ENCODE measurements at places on chromosomes 1 and 21. TPM values are rescaled to one million over a fixed set of nuclear protein-coding genes. Genes with fewer than 3 reads are reported as not detected.

GRCh38 chr1:101435831-101436511 lies 199.2 kb downstream of the S1PR1 start:
- H3K36me3 ChIP-seq: no peaks in the 10 kb centered on the region
- no peaks in the 10 kb centered on the region for H3K27me3 ChIP-seq
- H3K4me3 ChIP-seq: no peak overlapping the region
- H3K27ac ChIP-seq: no peak overlapping the region
- no peaks in the 10 kb centered on the region for H3K4me1 ChIP-seq

- H3K27me3 ChIP-seq: no peaks in the 10 kb centered on the region
- H3K27ac ChIP-seq: no peak overlapping the region
- no peak overlapping the region for H3K4me3 ChIP-seq
- H3K4me1 ChIP-seq: no peaks in the 10 kb centered on the region
Measured at GRCh38 chr1:117642963-117643362, 37.1 kb downstream of the TENT5C start.

DNA sequence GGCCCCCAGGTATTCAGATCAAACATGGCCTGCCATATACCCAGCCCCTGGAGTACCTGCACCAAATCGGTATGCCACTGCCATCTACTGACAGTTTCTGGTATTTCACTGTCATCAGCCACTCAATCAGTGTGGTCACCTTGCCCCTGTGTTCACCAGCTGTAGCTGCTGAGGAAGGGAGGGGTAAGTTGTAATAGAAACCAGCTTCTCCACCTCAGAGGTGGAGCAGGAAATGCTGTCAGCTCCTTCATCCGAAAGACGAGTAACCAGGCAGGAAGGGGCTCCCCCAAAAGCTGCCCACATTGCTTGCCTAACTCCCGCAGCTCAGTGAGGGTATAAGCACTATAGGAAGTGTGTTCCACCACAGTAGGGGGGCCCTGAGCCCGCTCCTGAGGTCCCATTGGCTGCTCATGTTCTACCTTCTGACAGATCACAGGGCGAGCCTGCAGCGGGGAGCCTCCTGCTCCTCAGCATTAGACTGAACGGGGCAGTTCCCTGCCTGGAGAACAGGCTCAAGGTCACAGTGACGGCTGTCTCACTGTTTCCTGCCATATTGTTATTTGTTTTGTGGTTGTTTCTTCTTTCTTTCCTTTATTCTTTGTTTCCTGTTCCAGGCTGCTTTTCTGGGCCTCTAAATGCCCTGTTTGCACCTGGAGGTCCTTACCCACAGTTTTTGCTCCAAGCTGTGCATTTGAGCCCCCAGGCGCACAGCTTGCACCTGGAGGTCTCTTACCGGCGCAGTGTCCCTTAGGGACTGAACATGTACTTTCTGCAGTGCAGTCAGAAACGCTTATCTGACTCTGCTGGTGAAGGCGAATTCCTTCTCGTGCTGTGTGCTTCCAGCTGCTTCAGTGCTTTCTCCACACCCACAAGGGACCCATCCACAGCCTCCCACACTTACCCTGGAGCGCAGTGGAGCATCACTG lies 1638.3 kb downstream of the MRPL39 start:
- no peak overlapping the region for H3K4me3 ChIP-seq
- H3K4me1 ChIP-seq: no peaks in the 10 kb centered on the region
- no peaks in the 10 kb centered on the region for H3K36me3 ChIP-seq
- no peaks in the 10 kb centered on the region for H3K27me3 ChIP-seq
- peak; percentile 82 for DNase-seq

Gene JAM2
- total RNA-seq: 12.0 TPM

DNA sequence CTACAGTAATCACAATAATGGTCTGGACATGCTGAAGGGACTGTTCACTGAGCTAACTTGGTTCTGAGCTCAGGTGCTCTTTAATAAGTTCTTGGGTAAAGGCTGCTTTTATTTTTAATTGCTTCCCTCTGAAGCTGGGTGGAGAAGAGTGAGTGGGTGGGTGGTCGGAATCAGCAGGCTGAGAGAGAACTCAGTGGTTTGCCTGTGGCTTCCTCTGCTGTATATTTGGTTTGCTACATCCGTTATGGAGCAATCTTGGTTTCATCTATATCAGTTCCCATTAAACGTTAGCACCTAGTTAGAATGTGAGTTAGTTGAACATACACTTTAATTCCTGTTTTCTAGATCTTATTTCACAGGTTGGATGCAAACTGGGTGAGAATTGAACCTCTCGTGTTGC lies 23.3 kb downstream of the CNIH4 start:
- peaks cover 24% of the 10 kb centered on the region for H3K36me3 ChIP-seq
- H3K27me3 ChIP-seq: no peaks in the 10 kb centered on the region

Gene DFFB
- 8.2 TPM for total RNA-seq

Gene CDKN2C
- total RNA-seq: 12.5 TPM

Gene ZNF648
- total RNA-seq: not detected

DNA sequence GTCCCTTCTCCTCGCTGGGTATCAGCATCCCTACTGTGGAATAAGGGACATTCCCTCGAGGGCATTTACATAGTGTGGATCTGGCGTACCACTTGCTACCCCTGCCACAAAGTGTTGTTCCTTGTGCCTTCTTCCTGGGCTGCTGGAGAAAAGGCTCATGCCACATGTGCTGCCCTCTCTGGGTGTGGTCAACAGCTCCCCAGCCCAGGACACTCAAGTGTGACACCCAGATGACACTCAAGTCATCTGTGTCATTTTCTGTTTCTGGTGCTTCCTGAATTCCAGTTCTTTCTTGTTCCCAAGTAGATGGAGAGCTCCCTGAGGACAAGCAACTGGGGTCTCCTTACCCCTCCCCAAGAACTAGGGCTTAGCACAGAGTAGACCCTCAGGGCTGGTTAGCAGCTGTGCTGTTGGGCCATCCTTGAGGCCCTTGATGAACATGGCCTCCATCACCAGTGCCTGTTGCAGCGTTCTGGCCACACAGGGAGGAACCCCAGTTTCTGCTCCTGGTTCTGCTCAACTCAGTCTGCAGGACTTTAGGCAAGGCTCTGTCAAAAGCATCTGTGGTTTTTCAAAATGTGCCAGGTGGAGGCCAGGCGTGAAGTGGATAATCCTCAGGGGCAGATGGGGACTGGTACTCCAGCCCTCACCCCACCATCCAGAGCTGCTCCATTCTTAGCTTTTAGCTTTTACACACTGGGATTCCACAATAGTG lies 49.0 kb upstream of the CLIC4 start:
- peak overlapping the region; percentile 44 for H3K27ac ChIP-seq
- DNase-seq: no peak
- no peak overlapping the region for H3K4me3 ChIP-seq
- no peaks in the 10 kb centered on the region for H3K36me3 ChIP-seq

GRCh38 chr1:145983960-145984830 lies 12.2 kb downstream of the TXNIP start:
- DNase-seq: no peak
- peaks cover 39% of the 10 kb centered on the region for H3K4me1 ChIP-seq
- H3K36me3 ChIP-seq: no peaks in the 10 kb centered on the region
- no peaks in the 10 kb centered on the region for H3K27me3 ChIP-seq

DNA sequence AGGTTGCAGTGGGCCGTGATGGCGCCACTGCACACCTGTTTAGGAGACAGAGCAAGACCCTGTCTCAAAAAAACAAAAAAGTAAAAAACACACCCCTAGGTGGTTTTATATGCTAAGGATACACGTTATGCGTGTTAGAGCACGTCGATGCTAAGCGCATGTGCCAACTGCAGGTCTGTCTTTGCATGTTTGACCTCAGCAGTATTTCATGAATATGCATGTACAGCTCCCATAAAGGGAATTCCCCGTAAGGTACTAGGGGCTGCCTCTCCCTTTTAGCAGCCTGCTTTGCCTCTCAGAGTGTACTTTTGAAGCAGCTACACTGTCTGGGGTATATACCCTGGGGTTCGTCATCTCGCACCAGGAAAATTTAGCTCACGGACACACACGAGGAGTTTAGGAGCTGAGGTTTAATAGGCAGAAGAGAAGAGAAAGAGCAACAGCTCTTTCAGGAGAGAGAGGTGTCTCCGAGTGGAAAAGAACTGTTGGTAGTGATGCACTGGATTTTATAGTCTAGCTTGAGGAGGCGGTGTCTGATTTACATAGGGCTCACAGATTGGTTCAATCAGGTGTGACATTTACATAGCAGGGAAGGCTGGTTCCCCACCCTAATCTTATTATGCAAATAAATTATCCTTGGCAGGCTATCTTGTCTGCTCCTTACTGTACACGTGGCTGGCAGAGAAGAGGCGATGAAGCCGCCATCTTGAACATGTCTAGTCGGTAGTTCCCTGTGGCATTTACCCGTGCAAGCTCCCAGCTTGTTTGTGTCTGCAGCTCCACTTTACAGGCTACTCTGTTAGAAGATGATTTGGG lies 4.2 kb upstream of the OTUD3 start:
- no peaks in the 10 kb centered on the region for H3K27me3 ChIP-seq
- no peaks in the 10 kb centered on the region for H3K36me3 ChIP-seq
- peak; percentile 48 for DNase-seq
- no peaks in the 10 kb centered on the region for H3K4me1 ChIP-seq
- H3K27ac ChIP-seq: no peak overlapping the region

Gene FCGR1A
- 18.0 TPM for total RNA-seq

Gene TMED5
- total RNA-seq: 55.2 TPM

Gene SFN
- total RNA-seq: 44.7 TPM

DNA sequence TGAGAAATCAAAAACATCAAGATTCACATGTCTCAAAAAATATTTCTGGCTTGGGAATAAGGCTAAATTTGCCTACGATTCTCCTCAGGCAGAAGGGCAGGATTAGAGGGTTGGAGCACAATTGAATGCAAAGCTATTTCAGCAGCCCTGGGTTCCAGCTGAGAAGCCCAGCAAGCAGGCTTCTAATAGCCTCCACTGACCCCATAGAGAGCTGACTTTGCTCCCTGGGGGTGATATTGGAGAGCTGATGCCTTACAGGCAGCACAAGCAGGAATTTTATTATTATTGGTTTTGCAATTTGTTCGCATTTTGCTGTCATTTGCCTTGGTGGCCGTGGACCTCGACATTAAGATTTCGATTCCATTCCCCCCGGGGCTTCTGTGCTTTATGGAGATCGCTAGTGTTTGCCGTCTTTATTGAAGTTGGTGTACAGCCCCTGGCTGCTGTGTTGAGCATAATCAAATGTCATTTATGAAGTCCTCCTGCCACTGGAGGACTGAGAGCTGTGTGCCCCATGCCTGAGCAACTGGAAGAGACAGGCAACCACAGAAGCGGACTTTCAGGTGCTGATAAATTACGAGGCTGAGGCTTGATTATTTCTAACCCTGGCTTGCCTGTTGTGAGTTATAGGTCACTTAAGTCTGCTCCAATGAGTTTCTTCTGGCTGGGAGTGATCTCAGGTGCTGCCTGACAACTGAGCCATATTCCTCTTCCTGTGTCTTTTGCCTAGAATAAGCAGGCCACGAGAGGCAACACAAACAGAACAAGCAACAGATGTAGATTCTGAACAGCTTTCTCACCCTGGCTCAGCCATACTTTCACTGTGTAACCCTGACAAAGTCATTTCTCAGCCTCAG lies 518.4 kb upstream of the CAMK1G start:
- no peak overlapping the region for H3K4me3 ChIP-seq
- H3K36me3 ChIP-seq: no peaks in the 10 kb centered on the region
- DNase-seq: peak; percentile 63
- no peaks in the 10 kb centered on the region for H3K27me3 ChIP-seq
- no peaks in the 10 kb centered on the region for H3K4me1 ChIP-seq
- H3K27ac ChIP-seq: no peak overlapping the region

- H3K27me3 ChIP-seq: no peaks in the 10 kb centered on the region
- H3K4me1 ChIP-seq: no peaks in the 10 kb centered on the region
- peak; percentile 83 for DNase-seq
- H3K27ac ChIP-seq: no peak overlapping the region
- H3K36me3 ChIP-seq: no peaks in the 10 kb centered on the region
Measured at GRCh38 chr1:226428791-226429461, 21.0 kb upstream of the PARP1 start.

Gene NPHS2
- 1.2 TPM for total RNA-seq

Gene C8A
- total RNA-seq: 0.09 TPM

- H3K27me3 ChIP-seq: no peaks in the 10 kb centered on the region
- DNase-seq: no peak
- H3K27ac ChIP-seq: no peak overlapping the region
- peaks cover 20% of the 10 kb centered on the region for H3K4me1 ChIP-seq
- no peaks in the 10 kb centered on the region for H3K36me3 ChIP-seq
Measured at GRCh38 chr1:9822490-9822889, 1.3 kb downstream of the CLSTN1 start.

DNA sequence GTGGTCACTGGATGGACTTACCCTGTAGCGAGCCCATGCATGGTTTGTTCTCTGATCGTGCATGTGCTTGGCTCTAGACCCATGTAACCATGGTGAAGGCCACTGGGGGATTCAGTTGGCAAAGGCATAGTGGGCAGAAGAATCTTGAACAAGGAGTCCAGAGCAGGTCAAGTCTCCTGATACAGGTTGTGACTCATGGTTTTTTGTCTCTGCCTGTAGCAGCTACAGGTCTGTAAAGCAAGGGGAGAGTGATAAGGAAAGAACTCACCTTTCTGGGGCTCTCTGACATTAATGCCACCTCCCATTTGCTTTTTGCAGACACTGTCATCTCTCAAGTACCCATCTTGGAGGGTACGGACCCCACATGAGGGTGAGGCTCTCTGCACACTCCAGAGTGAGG lies 153.4 kb upstream of the CAMK1G start:
- H3K36me3 ChIP-seq: no peaks in the 10 kb centered on the region
- no peak overlapping the region for H3K27ac ChIP-seq
- no peaks in the 10 kb centered on the region for H3K27me3 ChIP-seq
- H3K4me1 ChIP-seq: no peaks in the 10 kb centered on the region
- DNase-seq: no peak

Gene EPHA8
- total RNA-seq: 0.09 TPM

DNA sequence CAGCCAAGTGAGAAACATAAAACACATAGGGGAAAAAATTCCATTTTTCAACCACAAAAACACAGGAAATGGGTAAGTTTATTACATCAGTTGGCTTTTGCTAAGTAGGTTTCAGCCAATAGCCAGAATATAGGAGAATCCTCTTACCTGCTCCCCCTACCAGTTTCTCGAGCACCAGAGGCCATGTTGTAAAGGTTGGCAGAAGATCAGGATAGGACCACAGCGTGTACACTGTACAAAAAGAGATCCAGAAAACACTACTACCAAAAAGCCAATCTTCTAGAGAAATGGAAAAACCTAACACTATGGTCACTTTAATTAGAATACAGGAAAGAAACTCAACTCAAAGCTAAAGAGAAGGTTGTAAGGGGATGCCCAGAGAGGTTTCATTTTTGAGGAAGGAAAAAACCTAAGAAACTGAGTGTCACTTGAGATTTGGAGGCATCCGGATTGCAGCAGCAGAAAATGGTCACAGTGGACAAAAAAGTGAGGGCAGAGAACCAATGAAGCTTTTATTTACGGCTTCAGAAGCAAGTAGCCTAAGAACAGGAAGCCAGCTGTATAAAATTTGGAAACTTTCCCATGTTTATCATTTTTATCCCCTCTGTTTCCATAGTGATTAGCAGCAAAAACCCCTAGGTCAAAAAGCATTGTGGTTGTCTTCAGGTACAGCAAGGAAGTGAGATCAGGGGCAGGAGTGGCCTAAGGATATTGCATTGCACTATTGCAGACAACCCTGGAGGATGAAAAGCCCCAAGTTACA lies 2.9 kb downstream of the EIF2D start:
- no peak overlapping the region for H3K4me3 ChIP-seq
- no peaks in the 10 kb centered on the region for H3K27me3 ChIP-seq
- peaks cover 17% of the 10 kb centered on the region for H3K36me3 ChIP-seq
- DNase-seq: no peak

Gene KIF17
- 4.9 TPM for total RNA-seq

Gene SELENBP1
- total RNA-seq: 50.0 TPM

Measured in kidney (tissue), 22 donors.